ENCODE measurements at places on chromosomes 1 and 21. TPM values are rescaled to one million over a fixed set of nuclear protein-coding genes. Genes with fewer than 3 reads are reported as not detected.

Gene CCDC27
- not detected for total RNA-seq

Gene SLC25A34
- total RNA-seq: under 0.01 TPM

Gene LHX4
- 0.18 TPM for total RNA-seq

Gene GUCA2B
- total RNA-seq: not detected

Gene MAP1LC3C
- total RNA-seq: not detected

Gene RIPK4
- under 0.01 TPM for total RNA-seq

Gene LCE6A
- not detected for total RNA-seq

Gene DCST2
- total RNA-seq: not detected

Gene CYP2J2
- not detected for total RNA-seq

Gene FLG2
- not detected for total RNA-seq

Gene MROH7
- not detected for total RNA-seq

Gene PLEKHM2
- total RNA-seq: 24.7 TPM

Gene TFF2
- total RNA-seq: not detected

Gene DENND2C
- 3.1 TPM for total RNA-seq

Gene HMGCS2
- total RNA-seq: not detected

Gene LCE1E
- total RNA-seq: not detected

Gene APOBEC4
- not detected for total RNA-seq

Gene C8B
- not detected for total RNA-seq

Gene NUP210L
- under 0.01 TPM for total RNA-seq
